ENCODE measurements at places on chromosomes 5 and 9.
A peak's percentile ranks its signal among the peaks of the same experiment; 100 is the strongest.

DNA sequence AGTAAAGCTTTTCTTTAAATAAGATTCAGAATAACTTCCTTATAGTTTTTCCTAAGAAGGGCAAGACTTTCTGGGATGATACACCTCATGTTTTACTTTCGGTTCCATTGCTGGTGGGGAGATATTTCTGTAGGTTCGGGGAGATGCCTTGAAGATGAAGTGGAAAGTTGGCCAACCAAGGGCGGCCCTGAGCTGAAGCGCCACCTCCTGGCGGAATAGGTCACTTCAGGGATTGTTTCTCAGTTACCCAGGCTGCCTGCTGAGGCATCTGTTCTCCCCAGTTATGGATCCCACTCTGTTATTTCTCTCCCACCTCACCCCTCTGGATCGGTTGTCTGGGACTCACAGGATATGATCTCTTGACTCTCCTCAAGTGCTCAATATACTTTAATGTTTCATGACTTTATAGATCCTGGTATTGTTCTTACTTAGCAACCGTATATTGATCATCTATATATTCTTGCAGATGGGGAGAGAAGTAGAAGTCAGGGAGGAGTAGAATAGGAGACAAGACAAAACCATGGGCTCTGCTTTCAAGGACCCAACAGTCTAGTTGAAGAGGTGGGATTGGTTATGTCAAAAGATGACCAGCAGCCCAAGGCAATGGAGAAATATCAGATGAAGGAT, 23.4 kb downstream of the MEGF10 start:
- DNase-seq: peak; percentile 50

DNA sequence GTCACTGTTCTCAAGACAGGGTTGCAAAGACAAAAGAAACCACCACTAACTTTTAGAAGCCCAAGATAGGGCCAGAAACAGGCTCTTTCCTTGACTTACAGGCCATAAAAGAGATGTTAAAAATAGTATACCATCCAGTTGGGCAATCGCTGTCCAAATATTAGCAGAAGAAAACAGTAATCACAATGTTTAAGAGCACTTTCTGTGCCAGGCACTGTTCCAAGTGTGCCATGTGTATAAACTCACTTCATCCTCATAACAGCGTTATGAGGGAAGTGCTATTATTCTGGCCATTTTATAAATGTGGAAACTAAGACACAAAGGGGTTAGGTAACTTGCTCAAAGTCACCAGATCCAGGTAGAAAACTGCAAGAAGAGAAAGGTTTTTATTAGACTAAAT, 111.7 kb downstream of the KCNN2 start:
- DNase-seq: no peak

DNA sequence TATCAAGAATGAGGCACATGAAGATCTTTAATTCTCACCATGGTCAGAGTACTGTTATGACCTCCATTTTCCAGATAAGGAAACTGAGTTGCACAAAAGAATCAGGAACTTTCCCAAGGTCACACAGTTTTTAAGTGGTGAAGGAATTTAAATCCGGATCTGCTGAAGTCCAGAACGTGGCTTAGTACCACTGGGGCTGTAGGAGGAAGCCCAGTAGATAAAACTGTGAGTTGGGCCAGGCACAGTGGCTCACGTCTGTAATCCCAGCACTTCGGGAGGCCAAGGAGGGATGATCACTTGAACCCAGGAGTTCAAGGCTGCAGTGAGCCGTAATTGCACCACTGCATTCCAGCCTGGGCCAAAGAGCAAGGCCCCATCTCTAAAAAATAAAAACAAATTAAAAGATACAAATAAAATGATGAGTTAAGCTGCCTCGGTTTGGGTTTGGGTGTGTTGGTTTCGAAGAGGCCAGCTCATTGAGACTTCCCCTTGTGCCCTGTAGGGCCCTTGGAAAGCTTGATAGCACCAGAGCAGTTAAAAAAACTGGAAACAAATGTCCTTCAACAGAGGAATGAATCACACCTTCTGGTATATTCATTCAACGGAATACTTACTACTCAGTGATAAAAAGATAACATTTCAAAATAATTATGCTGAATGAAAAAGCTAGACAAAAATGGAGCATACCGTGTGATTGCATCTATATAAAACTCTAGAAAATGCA, 20.1 kb downstream of the ATOX1 start:
- DNase-seq: no peak

DNA sequence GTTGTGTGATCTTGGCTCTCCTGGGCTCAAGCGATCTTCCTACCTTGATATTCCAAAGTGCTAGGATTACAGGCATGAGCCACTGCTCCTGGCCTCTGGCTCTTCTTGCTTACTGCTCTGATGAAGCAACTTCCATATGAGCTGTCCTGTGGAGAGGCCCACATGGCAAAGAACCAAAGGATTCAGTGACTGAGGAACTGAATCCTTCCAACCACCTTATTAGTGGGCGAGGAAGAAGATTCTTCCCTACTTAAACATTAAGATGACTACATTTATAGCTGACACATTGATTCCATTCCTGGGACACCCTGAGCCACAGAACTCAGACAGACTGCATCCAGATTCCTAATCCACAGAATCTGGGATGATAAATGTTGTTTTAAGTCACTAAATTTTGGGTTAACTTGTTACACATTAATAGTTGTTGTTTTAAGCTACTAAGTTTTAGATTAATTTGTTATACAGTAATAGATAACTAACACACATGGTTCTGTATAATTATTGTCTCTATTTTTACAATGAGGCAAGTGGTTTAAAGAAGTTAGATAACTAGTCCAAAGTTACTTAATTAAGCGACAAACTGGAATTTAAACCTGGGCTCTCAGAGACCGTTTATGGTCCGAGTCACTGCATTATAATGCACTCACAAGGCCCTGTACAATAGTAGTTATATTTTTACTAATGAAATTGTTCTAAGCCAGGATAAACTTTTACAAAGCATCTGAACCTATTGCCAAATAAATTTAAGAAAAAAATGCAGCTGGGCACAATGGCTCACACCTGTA, 16.7 kb upstream of the SLCO4C1 start:
- peak; percentile 54 for DNase-seq

DNA sequence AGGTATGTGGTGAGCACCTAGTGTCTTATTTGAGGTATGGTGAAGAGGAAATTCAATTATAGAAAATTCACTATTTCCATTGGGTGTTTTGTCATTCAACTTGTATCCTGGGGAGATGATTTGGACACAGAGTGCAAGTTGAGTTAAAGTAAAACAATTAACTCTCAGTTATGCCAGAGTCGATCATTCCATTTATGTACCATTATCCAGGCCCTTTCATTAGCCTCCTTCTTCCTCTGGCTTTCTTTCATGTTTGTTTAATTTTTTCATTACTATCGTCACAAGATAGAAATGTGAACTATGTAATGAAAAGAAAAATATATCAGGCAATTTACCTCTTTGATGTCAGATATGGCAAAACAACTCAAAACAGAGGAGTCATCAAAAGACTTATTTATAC, 1347.2 kb upstream of the NUDT12 start:
- no peak for DNase-seq

DNA sequence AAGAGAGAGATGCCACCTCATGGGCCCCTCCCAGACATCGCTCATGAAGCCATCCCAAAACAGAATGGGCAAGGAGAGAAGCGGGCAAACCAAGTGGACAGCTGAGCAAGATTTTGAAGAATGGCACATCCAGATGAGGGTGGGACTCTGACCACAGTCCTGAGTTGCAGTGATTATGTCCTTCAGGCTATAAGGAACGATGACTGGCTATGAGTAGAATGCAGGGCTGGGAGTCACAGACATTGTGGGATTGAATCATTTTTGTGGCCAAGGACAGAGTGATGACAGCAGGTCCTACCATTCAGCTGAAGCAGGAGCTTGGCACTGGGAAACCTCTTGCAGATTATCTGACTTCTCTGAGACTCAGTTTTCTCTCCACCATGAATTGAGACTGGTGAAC, 245.7 kb upstream of the SLC30A5 start:
- no peak for DNase-seq

- peak; percentile 62 for DNase-seq
These were observed 62.6 kb downstream of the SUSD1 start for GRCh38 chr9:112112519-112112918.

GRCh38 chr5:110785356-110785755, 46.5 kb downstream of the SLC25A46 start:
- no peak for DNase-seq

Measured in ACHN (cell line).